ENCODE measurements at places on chromosomes 1 and 21.

DNA sequence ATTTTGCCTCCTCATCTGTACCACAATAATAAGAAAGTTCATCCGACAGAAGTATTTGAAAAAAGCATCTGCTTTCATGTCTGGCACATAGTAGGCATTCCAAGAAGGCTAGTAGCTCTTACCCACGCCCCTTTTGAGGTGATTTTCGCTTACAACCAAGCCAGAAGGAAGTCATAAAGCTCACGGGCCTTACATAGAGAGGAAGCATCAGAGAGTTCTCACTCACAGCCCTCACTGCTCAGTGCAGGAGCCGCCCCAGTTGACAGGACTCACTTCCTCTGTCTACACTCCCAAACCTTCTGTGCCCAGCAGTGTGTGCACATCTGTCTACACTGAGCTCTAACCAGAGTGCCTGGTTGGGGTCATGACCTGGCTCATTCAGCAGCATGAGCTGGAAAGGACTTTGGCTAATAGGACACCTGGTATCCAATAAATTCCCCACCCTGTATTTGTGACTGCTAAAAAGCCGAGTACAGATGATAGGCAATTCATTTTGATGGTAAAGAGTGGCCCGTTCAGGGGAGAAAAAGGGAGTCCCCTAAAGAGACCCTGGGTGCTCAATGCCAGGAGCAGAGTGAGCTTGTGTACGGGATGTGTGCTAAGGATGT lies 36.8 kb upstream of the DUSP10 start:
- no peak for DNase-seq

GRCh38 chr1:11658542-11658941 lies 3.9 kb downstream of the FBXO44 start:
- no peak for DNase-seq

GRCh38 chr1:90823686-90824085 lies 106.6 kb upstream of the BARHL2 start:
- no peak for DNase-seq

- no peak for DNase-seq
These were observed 21.2 kb upstream of the JUN start for GRCh38 chr1:58804853-58805565.

- DNase-seq = no peak
These were observed 58.8 kb downstream of the NAV1 start for GRCh38 chr1:201597551-201598230.

DNA sequence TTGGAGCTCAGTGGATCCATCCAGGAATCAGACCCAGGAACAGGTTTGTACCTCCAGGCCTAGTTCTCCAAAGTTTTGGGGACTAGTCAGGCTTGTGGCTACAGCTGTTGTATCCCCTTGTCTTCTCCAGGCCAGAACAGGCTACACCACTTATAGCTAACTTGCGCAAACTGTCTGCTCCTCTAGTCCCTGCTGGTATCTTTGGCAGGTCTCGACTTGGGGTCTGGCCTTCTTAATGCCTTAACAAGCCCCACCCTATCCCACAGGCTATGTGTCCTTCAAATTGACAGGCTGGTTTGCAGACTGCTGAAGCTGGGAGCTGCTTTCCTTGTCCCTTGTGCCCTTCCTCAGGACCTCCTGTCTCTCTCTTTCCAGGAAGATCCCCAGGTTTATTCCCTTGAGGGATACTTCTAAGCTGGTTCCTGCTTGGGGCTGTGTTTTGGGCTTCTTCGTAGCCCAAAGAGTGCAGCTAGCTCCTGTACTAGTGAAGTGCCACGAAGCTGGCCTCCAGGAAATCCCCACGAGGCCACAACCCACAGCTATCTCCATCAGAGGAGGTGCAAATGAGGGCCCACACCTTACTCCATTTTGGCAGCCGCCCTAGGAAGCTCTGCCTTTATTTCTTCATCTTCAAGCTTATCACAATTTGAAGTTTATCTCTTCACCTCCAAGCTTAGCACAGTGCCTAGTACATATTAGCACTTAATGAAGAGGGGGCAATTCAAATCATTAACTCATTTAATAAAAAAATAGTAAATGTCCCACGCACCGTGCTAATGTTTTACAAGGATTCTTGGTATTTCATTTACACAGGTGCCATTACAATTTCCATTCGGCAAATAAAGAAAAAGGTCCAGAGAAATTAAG lies 683 bp upstream of the DMAP1 start:
- no peak for DNase-seq

- no peak for DNase-seq
These were observed 76.0 kb upstream of the SOD1 start for GRCh38 chr21:31583498-31583897.

GRCh38 chr1:174818014-174818616 lies 181.6 kb upstream of the CACYBP start:
- DNase-seq = no peak

DNA sequence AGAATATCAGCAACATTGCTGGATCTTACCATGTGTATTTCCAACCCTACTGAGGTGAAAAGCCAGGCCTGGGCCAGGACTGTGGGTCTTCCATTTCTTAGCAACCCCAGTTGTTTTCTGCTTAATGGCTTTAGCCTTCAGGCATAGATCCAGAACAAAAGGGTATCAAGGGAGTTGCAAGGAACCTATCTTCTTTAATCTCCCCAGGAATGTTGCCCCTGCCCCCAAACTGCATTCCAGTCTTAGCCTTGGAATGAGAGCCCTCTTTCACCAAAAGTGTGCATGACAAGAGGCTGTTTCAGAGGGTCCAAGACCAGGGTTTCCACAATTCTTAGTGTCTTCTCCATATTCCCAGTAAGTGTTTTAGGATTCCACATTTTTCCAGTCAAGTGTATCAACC lies 87.9 kb upstream of the SOX13 start:
- DNase-seq = no peak

DNA sequence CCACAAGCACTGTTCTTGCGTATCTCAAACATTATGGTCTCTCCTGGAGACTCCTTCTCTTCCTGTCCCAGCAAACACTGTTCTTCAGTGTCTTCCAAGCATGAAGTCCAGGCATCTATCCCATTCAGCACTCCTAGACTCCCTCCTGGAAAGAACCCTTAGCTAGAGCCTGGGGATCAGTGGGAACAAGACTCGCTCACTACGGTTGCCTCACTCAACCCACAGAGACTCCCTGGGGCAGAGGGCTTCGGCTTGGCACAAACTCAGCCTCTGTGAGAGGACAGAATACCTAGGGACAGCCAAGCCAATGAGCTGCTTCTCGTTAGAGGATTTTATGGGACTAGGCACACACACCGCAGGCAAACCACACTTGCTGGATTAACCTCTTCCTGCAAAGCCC lies 86.5 kb upstream of the IPO9 start:
- DNase-seq = no peak

- DNase-seq = no peak
These were observed 274.1 kb downstream of the TRABD2B start for GRCh38 chr1:47722909-47723580.

GRCh38 chr1:12436817-12437599 lies 181.0 kb downstream of the DHRS3 start:
- DNase-seq = no peak

DNA sequence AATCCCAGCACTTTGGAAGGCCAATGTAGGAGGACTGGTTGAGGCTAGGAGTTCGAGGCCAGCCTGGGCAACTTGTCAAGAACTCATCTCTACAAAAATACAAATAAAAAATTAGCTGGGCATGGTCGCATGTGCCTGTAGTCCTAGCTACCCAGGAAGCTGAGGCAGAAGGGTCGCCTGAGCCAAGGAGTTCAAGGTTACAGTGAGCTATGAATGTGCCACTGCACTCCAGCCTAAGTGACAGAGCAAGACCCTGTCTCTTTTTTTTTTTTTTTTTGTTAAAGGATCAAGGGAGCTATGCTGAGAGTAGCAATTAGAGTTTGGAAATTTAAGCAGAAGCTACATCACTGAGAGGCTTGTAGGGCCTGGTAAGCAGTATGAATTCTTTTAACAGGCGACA lies 70.9 kb downstream of the EIF4G3 start:
- no peak for DNase-seq

DNA sequence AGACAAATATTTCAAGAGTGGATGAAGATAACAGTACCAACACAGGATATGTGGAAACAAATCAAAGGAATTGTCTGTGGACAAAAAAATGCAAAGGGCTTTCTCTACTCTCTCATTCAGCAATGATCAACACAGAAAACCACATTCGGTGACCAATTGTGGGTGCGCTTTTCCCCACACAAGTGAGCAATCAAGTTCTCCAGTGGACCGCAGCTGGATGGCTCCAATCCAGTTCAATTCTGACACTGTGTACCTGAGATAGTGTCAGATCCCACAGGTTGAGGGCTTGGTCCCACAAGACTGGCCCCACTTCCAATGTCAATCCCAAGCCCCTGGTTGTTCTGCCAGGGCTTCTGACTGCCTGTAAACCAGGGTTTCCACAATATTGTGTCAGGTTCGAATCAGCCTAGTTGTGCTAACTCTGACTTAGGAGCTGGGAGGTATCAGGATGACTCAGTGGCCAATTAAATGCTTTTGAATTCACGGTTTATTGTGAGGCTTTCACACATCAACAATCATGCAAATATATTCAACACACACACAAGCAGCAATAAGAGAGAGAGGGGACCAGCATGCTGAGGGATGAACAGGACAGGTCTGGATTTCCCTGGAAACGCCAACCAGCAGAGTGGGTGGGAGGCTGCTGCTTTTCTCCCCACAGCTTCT lies 87.0 kb upstream of the BTG3 start:
- DNase-seq = no peak

DNA sequence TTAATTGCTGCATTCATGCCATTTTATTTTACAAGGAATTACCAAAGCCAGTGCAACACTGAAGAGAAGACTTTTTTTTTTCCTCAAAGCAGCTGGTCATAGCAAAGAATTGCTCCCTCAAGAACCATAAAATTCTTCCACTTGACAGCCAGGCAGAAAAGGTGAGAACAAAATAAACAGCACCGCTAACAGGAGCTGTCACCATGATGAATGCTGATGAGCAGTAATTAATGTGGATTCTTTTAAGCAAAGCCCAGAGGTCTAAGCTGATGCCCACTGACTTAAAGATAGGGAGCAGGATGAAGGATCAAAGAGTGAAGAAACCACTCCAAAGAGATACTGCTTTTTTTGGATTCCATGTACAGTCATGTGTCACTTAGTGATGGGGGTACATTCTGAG lies 428.4 kb downstream of the BRINP3 start:
- DNase-seq = no peak

- DNase-seq = no peak
These were observed 89.0 kb upstream of the ACTL8 start for GRCh38 chr1:17665950-17666720.

DNA sequence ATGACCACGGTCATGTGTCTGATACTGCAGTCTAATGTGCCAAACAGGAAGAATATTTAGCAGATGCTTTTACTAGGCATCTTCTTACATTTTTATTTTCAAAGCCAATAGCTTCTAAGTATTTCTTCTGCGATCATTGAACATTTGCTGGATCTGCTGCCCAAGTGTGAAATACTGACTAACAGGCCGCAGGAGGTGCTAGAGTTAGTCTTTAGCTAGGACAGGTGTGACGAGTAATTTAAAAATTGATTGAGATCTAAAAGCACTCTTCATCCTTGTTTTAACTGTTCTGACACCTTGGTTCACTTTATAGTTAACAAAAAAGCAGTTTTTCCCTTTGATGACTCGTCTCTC lies 748 bp upstream of the FAM78B start:
- no peak for DNase-seq

DNA sequence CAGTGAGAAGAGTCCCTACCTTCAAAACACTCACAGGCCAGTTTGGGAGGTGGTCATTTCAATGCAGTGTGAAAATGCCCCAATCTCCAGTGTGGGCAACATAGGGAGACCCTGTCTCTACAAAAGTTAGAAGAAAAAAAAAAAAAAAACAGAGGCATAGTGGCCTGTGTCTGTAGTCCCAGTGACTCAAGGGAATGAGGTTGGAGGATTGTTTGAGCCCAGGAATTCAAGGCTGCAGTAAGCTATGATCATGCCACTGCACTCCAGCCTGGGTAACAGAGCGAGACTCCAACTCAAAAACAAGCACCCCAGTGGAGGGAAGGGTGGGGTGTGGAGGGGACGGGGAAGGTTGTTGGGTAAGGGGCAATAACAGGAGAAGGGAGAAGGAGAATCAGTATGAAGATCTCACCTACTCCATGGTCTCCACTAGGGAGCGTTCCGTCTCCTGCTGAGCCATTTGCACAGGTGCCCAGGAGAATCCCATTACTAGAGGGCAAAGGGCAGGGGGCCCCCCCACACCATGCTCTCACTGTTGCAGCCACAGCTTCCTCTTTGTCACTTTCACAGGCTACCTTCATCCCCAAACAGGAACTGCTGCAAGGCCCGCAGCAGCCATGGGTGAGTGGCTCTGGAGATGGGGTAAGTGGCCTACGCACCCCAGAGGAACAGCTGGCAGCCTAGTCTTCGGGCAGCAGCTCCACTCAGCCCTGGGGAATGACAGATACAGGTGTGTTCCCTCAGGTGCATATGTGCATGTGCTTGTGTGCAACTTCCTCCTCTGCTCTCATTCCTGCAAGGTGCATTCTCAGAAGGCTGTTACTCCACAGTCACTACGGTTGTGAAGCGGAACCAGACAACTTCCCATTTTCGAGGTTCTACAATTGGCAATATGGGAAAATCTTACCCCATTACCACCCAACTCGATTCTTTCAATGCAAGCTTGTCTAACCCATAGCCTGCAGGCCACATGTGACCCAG lies 87.9 kb upstream of the LYST start:
- no peak for DNase-seq

DNA sequence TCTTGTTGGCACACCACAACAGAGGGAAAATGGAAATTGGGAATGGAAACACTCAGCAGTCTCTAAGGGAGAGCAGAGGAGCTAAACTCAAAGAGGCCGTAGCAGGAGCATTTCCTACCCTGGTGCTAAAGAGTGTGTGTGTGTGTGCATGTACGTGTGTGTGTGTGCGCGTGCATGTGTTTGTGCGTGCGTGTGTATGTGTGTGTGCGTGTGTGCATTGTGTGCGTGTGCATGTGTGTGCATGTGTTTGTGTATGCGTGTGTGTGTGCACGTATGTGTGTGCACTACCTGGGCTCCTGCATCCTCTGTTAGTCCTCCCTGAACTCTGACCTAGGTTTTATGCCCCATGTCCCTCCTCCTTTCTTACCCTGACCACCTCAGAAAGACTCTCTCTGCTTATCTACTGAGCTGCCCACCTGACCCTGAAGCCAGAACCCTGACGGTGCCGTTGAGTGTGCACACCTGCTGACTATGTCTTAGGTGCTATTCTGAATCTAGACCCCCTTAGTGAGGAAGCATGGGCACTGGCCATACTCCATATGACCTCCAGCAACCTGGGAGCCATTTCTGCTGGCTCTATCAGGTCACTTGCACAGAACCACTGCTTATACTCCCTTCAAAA lies 157.1 kb upstream of the HMGB4 start:
- DNase-seq = no peak

DNA sequence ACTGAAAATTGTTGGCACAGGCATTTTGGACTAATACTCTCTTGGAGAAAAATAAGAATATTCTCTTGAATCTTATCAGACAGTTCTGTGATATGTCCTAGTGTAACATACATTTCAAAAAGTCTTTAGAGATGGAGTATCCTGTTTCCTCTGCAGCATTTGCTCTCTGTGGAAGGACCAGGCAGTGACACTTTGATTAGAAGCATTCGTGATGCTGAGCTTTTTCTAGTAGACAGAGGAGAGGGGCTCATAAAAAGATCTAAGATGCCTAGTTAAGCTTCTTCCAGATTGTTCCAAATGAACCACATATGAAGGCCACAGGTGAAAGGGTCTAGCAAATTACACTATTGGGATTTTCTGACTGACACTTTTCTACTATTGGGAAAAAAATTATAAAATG lies 120.3 kb downstream of the C1orf21 start:
- no peak for DNase-seq

Measured in stimulated activated CD4-positive, alpha-beta T cell treated with anti-CD3 and anti-CD28 coated beads, Interleukin-1b, Interleukin-23, amount 100 ng/mL, for 24 hours (primary cell).